T1000 (cell line): ENCODE measurements at places on chromosomes 7 and 10.

- no peak for DNase-seq
These were observed 10.9 kb upstream of the SNX8 start for GRCh38 chr7:2325162-2325561.

DNA sequence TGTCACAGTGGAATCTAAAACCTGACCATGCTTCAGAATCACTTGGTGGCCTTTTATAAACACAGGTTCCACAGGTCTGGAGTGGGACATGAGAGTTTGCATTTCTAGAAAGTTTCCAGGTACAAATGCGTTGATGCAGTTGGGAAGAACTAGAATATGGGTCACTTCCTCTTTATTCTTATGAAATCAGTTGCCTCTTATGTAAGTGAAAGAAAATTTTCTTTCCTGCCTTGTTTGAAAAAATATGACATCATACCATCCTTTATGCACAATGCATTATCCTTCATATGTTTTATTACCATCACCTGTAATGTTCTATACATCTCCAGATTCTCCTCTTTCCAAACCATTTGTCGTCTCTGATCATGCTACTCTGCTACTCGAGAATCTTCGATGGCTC lies 44.0 kb downstream of the PLXNA4 start:
- no peak for DNase-seq

DNA sequence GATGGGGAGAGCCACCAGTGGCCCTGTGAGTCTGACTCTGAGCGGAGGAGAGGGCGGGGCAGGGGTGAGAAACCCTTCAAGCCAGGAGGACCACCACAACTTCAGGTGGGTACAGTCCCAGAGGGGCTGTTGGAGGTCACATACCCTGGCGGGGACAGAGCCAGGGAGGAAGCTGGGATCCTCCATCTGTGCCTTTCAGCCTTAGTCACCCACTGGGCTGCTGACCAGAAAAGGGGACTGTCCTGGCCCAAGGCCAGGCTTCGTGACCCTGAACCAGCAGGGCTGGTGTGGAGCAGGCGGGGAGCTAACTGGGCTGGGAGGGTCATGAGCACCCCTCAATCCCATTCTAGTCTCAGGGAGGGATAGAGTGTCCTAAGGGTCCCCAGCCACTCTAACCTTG lies 1.5 kb upstream of the CALHM3 start:
- DNase-seq = no peak

DNA sequence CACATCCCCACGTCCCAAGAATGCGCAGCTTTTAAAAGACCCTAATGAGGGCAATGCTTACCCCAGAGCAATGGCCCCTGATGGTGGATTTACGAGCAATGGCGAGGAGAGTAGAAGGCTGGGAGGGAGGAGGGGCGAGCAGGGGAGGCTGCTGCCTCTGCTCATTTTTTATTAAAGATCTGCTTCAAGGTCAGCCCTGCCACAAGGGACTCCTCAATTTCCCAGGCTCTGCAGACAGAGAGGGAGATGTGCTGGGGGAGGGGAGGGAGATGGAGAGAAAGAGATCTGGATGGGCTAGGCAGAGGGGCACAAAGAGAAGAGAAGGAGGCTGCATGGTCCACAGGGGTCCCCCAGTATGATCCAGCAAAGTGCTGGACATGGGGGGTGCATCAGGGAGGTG lies 7.8 kb upstream of the SRRM3 start:
- no peak for DNase-seq
